Activated T-cell treated with anti-CD3 and anti-CD28 coated beads for 48 hours (primary cell): ENCODE measurements at places on chromosomes 2 and 18.

- DNase-seq: no peak
Observed at GRCh38 chr2:23480957-23481797, 96.2 kb downstream of the KLHL29 start.

GRCh38 chr2:235277485-235277884 lies 216.4 kb upstream of the AGAP1 start:
- DNase-seq: no peak

GRCh38 chr2:162623888-162624287 lies 214.7 kb downstream of the KCNH7 start:
- no peak for DNase-seq

- no peak for DNase-seq
Observed at GRCh38 chr2:64151476-64151875, 7.3 kb upstream of the PELI1 start.

GRCh38 chr2:230225486-230225885 lies at the start of gene SP140:
Gene SP140, plus strand, starts transcription at chr2:230225736. Its CDS starts 109 bp downstream, at chr2:230225845.
- DNase-seq: peak; percentile 64

DNA sequence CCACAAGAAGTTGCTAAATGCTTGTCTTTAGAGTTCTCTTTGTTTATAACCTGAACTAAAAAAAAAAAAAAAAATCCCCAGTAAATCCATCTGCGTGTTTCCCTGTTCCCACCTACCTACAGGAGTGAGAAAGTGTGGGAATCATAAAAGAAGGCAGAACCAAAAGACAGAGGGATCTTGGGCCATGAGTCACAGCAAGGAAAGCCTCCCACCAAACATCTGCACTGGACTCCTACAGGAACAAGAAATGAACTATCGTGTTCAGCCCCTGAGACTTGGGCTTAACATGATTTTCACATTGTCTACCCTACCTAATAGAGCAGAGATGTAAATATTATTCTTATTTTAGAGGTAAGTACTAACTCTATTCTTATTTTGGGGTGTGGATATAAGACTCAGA lies 1761.2 kb upstream of the CELF4 start:
- no peak for DNase-seq

- no peak for DNase-seq
Observed at GRCh38 chr18:505483-506122, 5.1 kb upstream of the COLEC12 start.

GRCh38 chr2:149002378-149002890 lies 36.1 kb upstream of the LYPD6B start:
- no peak for DNase-seq

- no peak for DNase-seq
Observed at GRCh38 chr18:59101830-59102414, 37.8 kb upstream of the SEC11C start.

GRCh38 chr2:200477667-200478131 lies 32.2 kb downstream of the KCTD18 start:
- DNase-seq: no peak

DNA sequence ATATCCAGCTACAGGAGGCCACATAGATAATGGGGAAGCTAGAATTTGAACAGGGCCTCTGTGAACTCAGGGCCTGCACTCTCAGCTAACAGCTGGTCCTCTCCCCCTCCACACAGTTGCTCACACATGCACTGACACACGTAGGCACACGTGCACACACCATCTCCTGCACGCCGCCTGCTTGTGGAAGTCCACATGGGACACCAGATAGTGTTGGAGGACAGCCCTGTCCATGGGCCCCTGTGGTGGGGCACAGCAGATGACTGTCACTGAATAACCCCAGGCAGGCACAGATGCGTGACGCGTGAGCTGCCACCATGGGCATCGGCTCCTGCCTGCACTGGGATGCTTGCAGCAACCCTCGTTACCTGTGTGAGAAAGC lies 52.9 kb downstream of the ADI1 start:
- no peak for DNase-seq

GRCh38 chr2:56522605-56523089 lies 338.9 kb downstream of the CCDC85A start:
- DNase-seq: no peak
